ENCODE measurements at places on chromosomes 12 and 14.
A peak's percentile ranks its signal among the peaks of the same experiment; 100 is the strongest.

DNA sequence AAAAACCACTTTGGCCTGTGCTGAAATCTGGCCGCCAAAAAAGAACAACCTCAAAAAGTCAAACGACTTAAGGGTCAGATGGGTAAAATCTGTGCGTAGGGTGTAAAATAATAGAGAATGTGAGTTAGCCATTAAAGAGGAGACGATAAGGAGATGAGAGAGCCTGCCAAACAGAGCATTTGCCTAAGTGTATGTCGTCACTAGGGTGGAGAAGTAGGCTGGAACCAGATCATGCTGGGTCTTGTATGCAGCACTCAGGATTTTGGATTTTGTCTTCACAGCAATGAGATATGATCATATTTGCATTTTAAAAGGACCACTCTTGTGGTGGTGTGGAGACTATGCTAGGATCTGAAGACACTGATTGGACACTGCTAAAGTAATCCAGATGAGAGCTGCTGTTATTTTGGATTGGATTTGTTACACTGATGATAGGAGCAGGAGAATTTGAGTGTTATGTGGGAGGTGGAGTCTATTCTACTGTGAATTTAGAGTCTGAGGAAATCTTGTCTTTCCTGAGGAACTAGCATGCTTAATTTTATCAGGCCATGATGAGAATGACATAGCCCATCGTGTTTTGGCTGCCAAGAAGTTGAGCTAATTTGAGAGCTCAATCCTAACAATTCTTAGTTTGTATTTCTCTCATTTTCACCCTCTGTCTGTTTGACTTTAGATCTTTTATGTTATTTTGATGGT is 24.8 kb upstream of the DBX2 start:
- DNase-seq = no peak

GRCh38 chr12:30942936-30943335 is 16.4 kb downstream of the TSPAN11 start:
- no peak for DNase-seq

- DNase-seq = no peak
Observed at GRCh38 chr14:81009346-81009745, 53.9 kb downstream of the TSHR start.

DNA sequence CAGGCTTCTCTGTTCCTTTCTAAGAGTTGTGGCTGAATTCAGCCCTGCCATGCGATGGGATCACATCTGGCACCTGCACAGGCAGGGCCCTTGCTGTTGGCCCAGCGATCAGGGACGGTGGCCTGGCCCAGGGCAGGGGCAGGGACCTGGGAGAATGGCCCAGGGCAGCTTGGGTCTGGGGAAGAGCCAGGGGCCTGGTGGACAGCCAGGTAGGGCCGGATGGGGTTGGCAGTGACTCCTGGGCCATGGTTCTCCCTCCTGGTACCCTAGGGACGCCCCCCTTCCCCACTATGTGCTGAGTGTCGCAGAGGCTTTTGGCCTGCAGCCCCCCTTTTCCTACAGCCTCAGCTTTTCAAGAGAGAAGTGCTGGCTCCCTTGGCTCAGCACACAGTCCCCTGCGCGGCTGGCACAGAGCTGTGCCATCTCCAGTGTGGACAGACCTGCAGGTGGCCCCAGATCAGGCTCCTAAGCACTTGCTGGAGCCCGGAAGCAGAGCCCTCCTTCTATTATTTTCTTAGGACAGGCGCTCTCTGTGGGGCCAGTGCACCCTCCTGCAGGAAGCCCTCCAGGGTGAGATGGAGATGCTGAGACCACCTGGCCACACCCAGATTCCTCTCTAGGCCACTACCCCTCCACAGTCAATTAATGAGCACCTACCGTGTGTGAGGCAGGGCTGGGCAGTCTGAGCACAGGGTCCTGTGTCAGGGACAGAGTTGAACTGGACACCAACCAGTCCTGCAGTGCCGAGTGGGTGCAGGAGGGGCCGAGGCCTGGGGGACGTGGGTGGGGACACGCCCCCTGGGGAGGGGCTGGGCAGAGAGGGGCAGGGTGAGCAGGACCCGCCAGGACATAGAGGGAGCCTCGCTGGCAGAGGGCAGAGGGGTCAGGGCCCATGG is 267.6 kb downstream of the ADGRD1 start:
- no peak for DNase-seq

GRCh38 chr14:105074601-105075053 is 9.4 kb upstream of the GPR132 start:
- no peak for DNase-seq

- DNase-seq = no peak
Observed at GRCh38 chr12:15575671-15576541, 213.3 kb downstream of the EPS8 start.

- no peak for DNase-seq
Observed at GRCh38 chr12:88390811-88391210, 189.5 kb downstream of the KITLG start.

GRCh38 chr14:69532561-69533340 is 41.9 kb downstream of the CCDC177 start:
- DNase-seq = no peak

DNA sequence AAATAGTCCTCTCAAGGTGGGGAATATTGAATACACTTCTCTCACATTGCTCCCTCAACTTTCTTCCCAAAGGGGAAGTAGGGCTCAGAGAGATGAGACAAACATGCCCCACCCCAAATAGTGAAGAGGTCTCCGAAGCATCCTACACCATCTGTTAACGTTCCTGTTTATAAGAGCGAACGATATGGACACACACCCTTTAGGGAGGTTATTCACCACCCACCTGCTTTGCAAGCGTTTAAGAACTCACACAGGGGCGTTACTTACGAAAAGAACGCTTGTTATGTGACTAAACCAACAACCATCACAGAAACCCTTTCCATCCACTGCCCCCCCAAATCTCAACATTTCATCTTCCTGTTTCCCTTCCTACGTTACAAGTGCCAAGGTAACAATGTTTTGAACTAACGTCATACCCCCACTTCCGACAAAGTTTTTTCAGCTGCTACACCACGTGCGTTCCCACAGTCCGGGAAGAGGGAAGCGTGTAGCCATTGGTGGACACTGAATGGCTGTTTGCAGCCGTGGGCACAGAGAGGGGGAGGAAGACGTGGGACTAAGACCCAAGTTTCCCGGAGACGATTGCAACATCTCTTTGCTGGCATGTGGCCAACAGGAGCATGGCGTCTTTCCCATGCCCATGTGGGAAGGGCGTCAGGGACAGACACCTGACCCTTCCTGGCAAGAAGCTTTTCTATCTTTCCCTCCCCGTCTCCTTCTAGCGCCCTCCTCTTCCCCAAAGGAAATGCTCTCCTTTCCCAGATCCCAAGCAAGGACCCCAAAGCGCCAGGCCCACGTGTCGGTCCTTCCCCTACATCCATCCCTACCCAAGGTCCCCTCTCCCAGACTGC is 1.2 kb downstream of the YBX3 start:
- DNase-seq = peak; percentile 86

- DNase-seq = no peak
Observed at GRCh38 chr14:75120541-75121291, 6.1 kb downstream of the NEK9 start.

DNA sequence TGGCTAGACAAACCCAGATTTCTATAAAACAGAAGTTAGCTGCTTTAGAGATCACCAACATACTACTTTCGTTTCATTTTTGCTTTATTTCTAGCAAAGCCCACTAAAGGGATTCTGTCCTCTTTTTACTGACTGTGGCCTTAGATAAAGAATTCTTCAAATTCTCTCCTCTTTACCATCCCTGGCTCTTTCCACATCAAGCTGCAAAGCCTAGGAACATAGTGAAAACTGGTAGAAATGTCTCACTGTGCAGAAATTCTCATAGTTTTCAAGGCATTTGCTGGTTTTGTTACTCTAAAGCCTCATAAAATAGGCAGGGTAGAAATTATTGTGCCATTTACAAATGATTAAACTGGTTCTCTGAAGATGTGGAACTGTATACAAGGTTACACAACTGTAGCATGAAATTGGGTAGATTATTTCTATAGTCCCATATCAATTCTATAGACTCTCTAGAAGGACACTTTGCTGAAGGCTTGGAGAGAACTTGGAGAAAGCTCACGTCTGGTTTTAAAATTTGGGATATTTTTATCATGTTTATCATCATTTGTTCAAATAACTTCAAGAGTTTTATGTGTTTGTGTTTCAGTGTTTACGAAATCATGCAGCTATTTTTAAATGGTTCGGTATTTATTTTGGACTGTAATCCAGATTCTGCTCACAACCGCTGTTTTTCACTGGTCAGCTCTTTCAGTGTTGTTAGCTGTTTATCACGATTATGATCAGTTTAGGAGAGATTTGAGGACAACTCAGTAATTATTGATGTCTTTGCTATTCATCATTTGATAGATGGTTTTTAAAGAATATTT is 36.7 kb upstream of the CSRP2 start:
- DNase-seq = no peak
